ENCODE measurements at places on chromosomes 12 and 14.

- no peak for DNase-seq
Observed at GRCh38 chr14:101467181-101467926, 93.9 kb upstream of the DIO3 start.

- DNase-seq = no peak
Observed at GRCh38 chr12:126069549-126070165, 1004.4 kb downstream of the AACS start.

GRCh38 chr14:65432361-65432948, 19.9 kb downstream of the FUT8 start:
- no peak for DNase-seq

DNA sequence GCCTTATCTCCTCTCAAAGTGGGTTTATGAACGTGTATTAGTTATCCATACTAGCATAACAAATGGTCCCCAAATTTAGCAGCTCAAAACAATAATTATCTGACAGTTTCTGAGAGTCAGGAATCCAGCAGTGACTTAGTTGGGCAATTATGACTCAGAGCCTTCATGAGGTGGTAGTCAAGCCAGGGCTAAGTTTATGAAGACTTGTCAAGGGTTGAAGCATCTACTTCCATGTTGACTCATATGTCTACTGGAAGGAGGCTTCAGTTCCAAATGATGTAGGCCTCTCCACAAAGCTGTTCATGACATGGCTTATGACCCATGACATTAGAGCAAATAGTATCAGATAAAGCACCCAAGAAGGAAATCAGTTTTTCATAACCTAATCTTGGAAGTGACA, 73.2 kb downstream of the IPO8 start:
- DNase-seq = no peak

DNA sequence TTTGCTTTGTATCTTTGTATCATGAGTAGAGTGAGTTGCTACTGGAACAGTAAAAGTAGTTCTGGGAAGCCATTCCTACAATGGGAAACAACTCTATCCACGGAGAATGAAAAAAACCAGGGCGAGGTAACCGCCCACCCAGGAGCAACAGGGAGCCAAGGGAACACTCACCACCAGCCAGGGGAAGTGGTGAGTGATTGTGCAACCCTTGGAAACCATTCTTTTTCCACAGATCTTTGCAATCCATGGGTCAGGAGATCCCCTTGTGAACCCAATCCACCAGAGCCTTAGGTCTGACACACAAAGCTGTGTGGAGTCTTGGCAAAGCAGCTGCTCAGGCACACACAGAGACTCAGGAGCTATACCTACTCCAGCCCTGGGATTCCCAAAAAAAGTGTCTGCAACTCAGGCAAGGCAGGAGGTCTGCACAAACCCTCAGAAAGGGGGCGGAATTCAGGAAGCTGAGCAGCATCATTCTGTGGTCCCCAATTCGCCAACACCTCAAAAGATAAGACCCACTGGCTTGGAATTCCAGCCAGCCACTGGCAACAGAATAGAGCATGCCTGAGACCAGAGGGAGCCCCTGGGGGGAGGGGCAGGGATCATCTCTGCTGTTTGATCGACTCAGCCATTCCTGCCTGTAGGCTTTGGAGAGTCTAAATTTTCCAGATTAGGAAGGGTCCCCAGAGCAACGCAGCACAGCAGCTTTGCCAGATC, 52.1 kb upstream of the PPFIA2 start:
- no peak for DNase-seq

DNA sequence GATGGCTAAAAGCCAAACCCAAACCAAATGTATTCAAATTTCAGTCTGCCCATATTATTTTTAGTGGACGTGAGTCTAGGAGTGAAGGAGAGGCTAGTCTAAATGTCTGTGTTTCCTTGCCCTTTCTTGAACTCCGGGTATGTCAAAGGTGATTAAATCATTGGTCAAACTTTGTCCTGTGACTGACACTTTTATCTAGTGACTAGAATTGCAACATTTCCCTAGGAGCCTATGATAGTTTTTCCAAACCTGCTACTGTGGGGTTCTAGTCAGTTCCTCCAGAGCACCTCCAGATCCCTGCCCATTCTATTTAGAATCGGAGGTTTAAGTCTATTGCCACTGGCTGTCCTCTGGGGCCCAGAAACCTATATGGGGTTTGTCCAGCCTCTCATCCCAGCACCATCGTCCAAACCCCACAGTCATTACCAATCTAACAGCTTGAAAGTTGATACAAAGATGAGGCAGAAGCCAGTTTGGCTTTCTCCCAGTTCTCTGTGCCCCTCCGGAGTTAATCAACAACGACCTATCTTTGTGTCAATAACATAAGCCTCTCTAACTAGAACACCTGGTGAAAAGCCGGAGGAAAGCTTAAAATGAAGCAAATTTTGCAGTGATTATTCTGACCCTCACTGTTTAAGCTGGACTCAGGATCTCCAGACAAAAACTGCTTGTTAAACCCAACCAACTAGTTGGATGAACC, 306.7 kb downstream of the ZFP36L1 start:
- no peak for DNase-seq

GRCh38 chr14:94378527-94379290, 9.7 kb downstream of the SERPINA1 start:
- DNase-seq = no peak

GRCh38 chr14:50363714-50364111, 33.0 kb downstream of the CDKL1 start:
- no peak for DNase-seq

- DNase-seq = no peak
Observed at GRCh38 chr12:56884421-56884820, 49.8 kb downstream of the SDR9C7 start.

DNA sequence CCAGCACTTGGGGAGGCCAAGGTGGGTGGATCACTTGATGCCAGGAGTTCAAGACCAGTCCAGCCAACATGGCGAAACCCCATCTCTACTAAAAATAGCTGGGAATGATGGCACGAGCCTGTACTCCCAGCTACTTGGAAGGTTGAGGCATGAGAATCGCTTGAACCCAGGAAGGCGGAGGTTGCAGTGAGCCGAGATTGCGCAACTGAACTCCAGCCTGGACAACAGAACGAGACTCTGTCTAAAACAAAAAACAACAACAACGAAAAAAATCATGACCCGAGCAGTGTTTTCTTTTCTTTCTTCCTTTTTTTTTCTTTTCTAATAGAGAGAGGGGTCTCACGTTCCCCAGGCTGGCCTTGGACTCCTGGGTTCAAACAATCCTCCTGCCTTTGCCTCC, 3.5 kb upstream of the CSRNP2 start:
- no peak for DNase-seq

GRCh38 chr12:31106101-31106803, 32.6 kb downstream of the DDX11 start:
- no peak for DNase-seq

DNA sequence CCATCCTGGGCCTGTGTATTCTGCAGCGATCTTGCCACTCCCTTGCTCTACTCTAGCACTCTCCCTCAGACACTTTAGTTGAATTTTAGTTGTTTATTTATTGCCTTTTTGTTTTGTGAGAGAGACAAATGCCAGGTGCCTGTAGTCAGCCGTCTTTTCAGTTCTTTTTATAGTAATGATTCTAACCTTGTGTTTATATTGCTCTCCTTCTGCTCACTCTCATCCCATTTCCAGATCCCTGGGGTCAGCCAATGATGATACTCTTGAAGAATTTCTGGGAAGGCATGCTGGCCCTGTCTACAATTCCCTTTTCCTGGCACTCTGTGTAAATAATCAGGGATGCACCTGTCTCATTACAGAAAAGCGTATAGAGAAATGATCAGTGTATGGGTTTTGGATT, 334.1 kb upstream of the MIS18BP1 start:
- DNase-seq = no peak

DNA sequence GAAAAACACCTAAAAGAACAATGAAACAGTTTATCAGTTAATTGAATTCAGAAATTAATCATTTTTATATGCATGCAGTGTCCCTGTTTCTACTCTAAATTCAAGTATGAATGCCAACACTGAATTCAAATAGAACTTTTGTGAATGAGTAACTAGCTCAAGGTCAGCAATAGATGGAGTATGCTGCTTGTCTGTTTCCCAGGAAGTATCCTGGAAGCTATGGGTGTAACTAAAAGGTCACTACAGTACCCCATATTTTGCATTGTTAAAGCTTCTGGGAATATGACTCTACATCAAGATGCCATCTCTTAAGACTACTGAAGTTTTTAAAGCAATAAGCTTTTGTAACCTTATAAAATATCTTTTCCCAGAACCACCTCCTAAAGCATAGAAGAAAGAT, 681.4 kb upstream of the FBXO33 start:
- no peak for DNase-seq

DNA sequence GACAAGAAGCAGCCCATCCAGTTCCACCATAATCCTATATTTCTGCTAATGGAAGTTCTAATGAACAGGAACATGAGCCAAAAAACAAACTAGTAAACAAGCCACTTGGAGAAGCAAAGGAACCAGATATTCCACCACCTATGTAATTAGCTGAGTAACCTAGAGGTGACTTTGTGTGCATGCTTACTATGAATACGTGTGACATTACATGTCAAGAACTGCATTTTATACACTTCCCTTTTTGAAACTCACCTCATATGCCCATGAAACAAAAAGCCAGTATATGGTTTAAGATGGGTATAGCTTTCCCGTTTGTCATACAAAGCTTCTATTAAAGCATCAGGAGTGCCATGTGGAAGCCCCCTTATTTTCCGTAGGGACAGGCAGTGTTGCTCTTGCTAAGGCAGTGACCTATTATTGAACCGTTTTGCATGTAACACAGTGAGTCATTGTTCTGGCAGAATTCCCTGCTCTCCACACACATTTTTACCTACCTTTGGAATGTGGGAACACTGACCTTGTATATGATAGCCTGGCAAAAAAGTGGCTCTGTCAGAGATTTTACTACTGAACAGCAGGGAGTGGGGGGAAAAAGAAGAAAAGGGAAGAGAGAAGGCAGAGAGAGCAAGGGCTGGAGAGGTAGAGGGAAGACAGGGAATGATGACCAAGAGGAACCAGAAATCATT, 34.8 kb upstream of the FRMD6 start:
- DNase-seq = no peak

DNA sequence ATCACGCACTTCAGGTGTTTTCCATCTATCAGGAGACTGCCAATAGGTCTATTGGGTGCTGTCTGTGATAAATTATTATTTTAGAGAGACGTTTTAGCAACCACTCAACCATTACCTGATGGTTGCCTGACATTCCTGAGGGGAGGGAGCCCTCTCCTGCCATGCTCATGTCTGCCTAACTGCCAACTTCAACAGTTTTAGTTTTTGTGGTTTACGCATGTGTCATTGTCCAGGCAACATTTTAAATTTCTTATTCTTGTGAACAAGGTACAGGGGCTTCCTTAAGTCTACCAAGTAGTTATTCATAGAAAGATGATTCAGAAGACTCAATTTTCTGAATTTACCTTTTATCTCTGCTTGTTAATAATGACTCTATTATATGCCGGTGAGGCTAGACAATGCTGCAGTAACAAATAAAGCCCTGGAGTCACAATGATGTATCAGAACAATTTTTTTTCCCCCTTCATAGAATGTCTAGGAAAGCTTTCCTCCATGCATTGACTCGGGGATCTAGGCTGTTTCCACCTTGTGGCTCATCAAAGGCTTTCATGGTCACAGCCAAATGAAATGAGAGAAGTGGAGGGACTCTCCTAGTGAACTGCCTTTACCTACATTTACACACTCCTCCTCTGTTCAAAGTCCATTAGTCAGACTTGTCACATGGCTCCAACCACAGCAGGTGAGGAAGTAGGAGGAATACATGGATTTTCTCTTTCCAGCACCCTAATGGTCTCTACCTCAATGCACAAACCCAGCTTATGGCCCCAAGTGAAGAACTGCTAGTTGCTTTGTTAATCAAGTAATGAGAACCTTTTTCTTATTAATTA, 225.8 kb downstream of the CRADD start:
- DNase-seq = no peak

DNA sequence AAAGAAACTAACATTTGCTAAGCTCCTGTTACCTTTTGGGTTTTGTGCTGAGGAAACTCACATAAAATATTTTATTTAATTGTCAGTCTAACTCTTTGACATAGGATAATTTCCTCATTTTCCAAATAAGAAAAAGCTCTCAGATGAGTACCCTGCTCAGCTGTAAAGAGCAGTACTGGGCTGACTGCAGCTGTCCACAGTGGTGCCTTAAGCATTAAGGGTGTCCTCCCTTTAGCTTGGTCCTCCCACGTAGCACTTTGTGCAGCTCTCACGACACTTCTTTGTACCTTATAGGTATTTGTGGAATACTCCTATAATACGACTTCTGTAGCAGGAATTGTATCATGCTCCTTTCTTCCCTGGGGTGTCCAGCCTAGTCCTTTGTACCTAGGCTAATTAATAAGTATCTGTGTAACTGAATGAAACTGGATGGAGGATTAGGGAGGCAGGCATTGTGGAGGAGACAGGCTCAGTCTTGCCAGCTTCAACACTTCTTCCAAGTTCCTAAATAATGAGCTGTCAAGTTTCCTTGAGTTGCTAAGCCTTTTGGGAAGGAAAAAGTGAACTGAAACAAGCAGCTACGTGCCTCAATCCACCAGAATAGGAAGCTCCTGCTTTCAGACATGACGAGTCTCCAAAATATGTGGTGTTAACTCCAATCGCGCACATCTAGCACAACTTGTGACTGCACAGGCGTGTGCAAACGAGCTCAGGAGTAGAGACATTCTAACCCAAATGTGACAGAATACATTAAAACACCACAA, 123.0 kb downstream of the SLC38A4 start:
- DNase-seq = no peak

GRCh38 chr14:85867450-85867849, 337.5 kb downstream of the FLRT2 start:
- no peak for DNase-seq

GRCh38 chr12:124771462-124772288, 92.0 kb downstream of the SCARB1 start:
- peak; percentile 64 for DNase-seq

- no peak for DNase-seq
Observed at GRCh38 chr12:111406474-111407376, 1.0 kb downstream of the SH2B3 start.

GRCh38 chr12:125463386-125463785, 398.2 kb downstream of the AACS start:
- DNase-seq = no peak

DNA sequence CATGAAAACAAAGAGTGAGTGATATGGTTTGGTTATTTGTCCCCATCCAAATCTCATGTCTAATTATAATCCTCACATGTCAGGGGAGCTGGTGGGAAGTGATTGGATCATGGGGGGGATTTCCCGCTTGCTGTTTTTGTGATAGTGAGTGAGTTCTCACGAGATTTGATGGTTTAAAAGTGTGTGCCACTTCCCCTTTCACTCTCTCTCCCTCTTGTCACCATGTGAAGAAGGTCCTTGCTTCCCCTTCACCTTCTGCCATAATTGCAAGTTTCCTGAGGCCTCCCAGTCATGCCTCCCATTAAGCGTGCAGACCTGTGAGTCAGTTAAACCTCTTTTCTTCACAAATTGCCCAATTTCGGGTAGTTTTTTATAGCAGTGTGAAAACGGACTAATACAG, 2.1 kb upstream of the ATXN7L3B start:
- DNase-seq = no peak

DNA sequence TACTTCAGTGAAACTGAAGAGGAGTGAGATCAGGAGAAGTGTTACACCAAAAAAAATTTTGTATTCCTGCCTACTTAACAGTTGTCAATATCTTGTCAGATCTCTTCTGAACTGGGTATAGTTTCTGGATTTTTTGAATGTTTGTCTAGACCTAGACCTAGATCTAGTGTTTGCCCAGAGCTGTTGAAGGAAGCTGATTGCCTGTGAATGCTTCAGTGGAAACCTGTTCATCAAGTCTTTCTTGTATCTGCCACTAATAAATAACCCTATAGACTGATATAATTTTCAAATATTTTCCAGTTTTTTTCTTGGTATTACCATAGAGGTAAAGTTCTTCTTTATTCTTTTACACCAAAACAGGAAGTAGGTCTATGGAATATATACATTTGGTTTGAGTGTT, 781.5 kb upstream of the FBXO33 start:
- no peak for DNase-seq

- DNase-seq = no peak
Observed at GRCh38 chr12:26870491-26871419, 37.8 kb upstream of the ITPR2 start.

Data from stimulated activated CD8-positive, alpha-beta memory T cell treated with anti-CD3 and anti-CD28 coated beads, Interleukin-7, amount 100 ng/mL, for 1 hour (primary cell).